GM12864 (cell line): ENCODE measurements at places on chromosomes 3 and 15.

GRCh38 chr3:57194641-57195040 lies 5.1 kb downstream of the HESX1 start:
- DNase-seq, result no peak

GRCh38 chr15:96565266-96565665 lies 234.8 kb downstream of the NR2F2 start:
- no peak for DNase-seq

DNA sequence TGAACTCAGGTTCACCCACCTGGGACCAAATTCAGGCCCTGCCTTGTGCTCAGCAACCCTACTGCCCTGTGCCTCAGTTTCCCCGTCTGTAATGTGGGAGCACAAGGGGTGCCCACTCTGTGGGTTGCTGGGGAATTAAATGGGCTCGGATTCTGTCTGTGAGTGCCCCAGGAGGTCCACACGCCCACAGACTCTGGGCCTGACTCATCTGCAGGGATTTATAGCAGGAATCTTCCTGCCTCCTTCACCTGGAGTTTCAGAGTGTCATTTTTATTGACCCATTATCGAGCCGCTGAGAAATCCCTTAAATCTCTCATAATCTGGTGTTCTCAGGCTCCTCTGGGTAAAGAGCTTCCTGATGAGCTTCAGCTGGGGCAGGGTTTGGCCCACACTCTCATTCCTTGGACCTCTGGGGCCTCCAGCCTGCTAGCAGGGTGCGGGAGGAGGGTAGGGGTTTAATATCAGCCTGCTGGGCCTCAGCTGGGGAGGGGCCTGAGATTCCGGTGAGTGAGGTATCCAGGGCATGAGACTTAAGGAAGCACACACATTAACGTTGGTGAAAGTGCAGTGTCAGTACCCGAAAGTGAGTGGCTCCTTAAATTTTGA lies 16.4 kb downstream of the C3orf18 start:
- DNase-seq, result no peak

GRCh38 chr3:181103605-181104004 lies 114.1 kb upstream of the DNAJC19 start:
- DNase-seq, result peak; percentile 4

- DNase-seq, result peak; percentile 97
These were observed 62.5 kb downstream of the MYO5A start for GRCh38 chr15:52466134-52466701.

DNA sequence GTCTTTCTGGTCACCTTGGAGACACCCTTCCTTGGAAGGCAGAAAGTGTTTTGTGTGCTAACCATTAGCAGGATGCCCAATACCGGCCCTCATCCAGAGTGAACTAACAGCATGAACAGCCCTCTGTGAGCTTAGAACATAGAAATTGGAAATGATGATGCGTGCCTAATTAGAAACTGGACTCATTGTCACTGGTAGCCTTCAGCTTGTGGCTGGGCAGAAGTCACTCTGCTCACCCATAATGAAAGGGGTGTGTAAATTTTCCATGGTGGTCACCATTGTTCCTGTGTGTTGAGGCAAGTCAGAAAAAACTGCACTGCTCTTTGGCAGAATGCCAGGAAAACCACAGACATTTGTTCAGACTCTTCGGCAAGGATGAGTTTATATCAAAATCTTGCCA lies 74.7 kb upstream of the CNTN4 start:
- DNase-seq, result no peak

GRCh38 chr15:100330629-100331215 lies 11.1 kb downstream of the ADAMTS17 start:
- no peak for DNase-seq

- DNase-seq, result no peak
These were observed 124.4 kb downstream of the B3GALNT1 start for GRCh38 chr3:160980740-160981139.

DNA sequence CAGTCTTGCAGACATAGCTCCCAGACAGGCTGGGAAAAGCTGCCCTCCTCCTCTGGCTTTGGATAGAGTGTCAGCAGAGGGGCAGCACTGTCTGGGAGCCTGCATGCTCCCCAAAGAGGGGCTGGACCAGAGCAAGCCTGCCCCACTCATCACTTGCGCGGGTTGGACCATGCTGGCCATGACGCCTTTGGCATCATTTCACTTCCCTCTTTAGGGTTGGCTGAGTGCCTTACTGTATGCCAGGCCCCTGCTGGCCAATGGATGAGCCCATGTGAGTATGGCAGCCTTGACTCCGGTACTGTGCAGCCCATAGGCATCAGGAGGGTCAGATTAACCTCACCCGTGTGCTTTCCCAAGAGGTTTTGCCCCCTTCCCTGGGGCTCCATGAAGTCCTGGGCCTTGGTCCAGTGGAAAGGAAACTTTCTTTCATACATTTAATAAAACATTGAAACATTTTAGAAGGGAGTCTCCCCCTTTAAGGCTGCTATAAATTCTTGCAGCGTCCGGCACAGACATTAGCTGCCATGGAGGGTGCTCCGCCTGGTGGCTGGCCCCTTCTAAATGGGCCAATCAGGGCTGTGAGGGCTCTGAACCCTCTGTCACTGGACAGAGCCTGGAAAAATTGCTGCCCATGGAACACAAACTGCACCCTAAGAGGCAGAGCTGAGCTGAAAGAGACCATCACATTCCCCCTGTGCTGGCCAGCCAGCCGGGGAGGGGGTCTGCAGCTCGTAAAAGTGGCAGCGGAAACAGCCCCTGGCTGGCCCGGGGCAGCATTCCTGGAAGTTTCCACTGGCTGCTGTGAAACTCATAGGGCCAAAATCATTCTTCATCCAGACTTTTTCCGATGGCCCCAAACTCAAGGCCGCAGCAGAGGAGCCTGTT lies 20.8 kb upstream of the DUSP7 start:
- DNase-seq, result no peak

- no peak for DNase-seq
These were observed 336.1 kb upstream of the PROK2 start for GRCh38 chr3:72120806-72121778.

DNA sequence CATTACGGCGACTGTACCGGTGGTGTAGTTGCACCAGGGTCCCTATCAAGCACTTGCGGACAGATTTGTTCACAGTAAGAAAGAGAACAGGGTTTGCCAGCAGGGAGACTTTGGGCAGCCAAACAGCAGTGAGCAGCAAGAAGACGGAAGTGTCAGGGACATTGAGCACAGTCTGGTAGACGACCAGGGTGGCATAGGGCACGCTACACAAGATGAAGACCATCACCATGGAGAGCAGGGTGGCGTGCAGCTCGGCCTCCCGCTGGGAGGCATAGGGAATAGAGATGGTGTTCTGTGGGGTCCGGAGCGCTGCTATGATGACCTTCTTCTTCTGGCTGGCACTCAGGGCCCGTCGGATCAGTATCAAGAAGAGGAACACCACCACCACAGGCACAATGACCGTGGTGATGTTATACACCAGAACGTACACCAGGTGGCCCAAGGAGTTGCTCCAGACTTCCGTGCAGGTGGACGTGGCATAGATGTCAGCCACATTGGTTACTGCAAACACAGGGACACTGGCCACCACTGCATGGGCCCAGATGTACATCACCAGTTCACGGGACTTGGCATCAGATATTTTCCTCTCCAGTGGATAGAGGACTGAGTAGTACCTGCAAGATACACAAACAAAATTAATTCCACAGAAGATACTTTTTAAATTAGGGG lies 19.1 kb upstream of the FSIP1 start:
- no peak for DNase-seq

DNA sequence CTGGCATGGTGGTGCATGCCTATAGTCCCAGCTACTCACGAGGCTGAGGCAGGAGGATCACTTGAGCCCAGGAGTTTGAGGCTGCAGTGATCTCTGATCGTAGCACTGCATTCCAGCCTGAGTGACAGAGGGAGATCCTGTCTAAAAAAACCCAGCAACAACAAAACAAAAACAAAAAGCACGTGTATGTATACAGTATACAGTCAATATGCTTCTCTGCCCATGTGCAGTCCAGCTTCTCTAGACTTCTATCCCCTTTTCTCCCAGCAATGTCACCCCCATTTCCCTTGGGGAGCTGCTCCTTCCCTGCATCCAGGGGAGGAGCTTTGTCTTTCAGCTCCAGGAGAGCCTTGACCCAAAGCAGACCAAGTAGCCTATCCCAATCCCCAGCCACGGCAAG lies 20.0 kb upstream of the GRIP2 start:
- DNase-seq, result no peak

DNA sequence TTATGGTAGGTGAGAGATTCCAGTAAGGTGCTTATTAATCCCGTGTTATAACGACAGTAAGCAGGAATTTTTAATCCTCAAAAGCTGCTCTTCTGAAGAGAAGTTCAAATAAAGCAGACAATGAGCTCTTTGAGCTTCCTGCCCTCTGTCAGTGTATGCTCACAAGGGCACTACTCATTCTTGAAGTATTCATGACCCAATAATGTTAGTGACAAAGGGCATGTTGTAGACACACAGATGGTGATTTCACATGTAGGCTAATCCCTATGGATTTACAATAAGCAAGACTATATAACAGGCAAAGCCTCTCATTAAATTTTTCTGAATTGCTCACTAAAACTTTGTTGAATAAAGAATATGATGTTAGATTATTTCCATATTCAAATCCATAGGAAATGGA lies 578.6 kb downstream of the RSL24D1 start:
- no peak for DNase-seq

GRCh38 chr3:65483480-65483879 lies 555.2 kb downstream of the MAGI1 start:
- no peak for DNase-seq

- DNase-seq, result no peak
These were observed 66.6 kb upstream of the PAQR5 start for GRCh38 chr15:69232144-69232543.

- DNase-seq, result no peak
These were observed 700 bp downstream of the MKRN2 start for GRCh38 chr3:12557473-12558100.

GRCh38 chr15:62093809-62094208 lies 27.0 kb downstream of the C2CD4A start:
- no peak for DNase-seq

GRCh38 chr3:172388412-172389078 lies 59.7 kb downstream of the GHSR start:
- DNase-seq, result no peak

GRCh38 chr3:71397046-71397445 lies 186.5 kb downstream of the FOXP1 start:
- no peak for DNase-seq

- DNase-seq, result no peak
These were observed 29.4 kb downstream of the PGPEP1L start for GRCh38 chr15:98978153-98978552.

DNA sequence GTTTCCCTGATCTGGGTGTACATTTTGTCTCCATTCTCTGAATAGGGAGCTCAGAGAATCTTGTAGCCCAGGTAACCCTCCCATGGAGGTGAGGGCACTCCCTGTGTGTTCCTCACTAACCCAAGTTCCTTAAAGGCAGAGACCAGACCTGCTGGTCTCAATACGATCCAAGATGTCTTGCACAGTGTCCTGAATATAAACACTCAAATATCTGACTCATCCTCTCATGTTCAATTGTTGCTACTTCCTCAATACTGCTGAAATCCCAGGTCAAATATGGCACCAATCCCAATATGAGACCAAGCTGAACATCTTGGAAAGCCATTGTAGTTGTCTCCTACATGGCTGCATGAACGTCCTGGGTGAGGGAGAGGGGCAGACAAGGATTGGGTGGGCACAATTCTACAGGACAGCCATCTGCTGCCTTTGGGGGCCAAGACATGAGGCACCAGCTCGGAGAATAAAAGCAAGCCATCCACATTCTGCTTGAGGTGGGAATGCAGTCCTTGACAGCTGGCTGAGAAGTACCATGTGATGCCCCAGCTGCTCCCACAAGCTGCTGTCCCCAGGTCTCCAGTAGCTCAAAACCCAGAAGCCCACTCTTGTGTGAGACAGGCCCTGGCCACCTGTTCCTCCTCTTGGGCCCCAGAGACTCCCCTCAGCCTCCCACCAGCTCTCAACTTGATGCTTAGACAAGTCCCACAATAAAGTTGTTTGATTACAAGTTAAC lies 18.2 kb downstream of the TBC1D2B start:
- DNase-seq, result no peak

DNA sequence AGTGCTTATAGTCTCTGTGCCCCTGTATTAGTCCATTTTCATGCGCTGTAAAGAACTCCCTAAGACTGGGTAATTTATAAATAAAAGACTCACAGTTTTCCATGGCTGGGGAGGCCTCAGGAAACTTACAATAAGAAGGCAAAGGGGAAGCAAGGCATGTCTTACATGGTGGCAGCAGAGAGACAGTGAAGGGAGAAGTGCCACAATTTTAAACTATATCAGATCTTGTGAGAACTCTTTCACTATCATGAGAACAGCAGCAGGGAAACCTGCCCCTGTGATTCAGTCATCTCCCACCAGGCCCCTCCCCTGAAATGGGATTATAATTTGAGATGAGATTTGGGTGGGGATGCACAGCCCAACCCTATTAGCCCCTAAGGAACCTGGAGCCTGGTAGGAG lies 243.2 kb downstream of the EDEM1 start:
- DNase-seq, result no peak

DNA sequence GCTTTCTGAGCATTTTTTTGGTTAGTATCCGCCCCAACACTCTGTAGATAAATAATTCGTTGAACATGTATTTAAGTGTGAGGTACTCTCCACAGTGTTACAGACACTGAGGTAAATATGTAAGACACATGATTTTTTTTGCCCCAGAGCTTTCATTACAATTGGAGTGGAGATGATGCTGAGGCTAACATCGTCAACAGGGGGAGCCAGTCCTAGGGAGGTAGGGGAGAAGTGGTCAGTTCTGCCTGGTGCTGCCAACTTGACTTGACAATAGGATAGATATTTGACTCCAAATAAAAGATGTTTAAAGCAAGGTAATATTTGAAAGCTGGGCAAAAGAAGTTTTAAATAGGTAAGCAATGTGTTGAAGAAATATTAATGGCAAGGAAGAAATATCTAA lies 295.7 kb downstream of the UNC13C start:
- DNase-seq, result no peak

GRCh38 chr15:89429023-89429422 lies 67.4 kb downstream of the RHCG start:
- DNase-seq, result no peak

DNA sequence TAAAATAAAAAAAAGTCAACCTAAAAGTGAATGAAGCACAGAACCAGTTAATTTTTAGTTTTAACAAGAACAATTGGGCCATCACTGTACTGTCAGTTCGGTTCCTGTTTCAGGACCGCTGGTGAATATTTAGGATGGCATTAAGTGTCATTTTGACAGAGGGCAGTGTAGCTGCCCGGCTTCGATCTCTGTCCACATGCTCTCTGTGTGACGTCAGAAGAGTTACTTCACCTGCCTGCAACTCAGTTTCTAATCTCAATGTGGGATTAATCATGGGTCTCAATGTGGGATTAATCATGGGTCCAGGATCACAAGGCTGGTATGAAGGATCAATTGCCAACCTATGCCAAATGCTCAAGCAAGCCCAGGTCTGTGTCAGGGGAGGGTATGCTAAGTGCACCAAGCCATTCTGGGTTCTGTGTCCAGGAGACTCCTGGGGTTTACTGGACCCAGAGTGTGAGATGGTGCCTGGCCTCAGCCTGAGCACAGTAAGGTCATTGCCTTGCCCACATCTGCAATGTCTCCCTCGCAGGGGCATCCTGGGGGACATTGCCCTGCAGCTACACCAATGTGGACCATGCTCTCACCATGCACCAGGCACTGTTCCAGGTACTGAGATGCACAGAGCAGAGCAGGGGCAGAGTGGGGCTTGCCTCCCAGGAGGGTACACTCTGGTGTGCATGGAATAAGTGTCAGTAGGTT lies 8.1 kb downstream of the GABRA5 start:
- DNase-seq, result no peak

GRCh38 chr3:186775999-186776398 lies 7.4 kb upstream of the EIF4A2 start:
- no peak for DNase-seq

- no peak for DNase-seq
These were observed 16.9 kb downstream of the CD47 start for GRCh38 chr3:108073764-108074431.
